ENCODE measurements at places on chromosomes 2 and 18.

GRCh38 chr2:232457121-232458011, 1.4 kb downstream of the ALPI start:
- no peak for DNase-seq

- no peak for DNase-seq
Measured at GRCh38 chr2:205524656-205525055, 157.6 kb upstream of the NRP2 start.

DNA sequence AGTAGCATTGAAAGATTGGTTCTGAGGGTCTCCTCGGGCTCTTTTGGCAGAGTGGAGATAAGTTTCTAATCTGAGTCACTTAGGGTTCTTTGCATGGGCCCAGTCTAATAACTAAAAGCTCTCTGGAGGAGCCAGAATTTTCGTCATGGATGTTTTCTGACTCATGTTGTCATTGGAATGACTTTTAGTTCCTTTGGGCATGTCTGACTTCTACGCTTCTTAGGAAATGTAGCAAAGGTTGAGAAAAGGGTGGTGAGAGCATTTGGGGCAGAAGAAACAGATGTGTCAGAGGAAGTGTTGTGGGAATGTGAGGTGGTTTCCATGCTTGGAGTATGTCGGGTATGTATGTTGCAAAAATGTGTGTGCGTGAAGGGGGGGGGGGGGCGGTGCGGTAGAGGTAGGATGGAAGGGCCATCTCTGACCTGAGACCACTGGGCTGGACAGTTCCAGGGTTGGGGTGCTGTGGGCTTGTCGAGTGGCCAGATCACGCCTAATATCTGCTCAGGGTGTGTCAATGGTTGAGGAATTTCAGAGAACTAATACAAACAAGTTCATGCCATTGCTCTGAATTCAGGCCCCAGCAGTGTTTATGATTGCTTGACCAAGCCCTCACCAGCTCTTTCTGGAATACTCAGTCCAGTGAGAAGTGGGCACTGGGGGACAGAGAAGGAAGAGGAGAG, 26.9 kb downstream of the KLHL29 start:
- peak; percentile 93 for DNase-seq

DNA sequence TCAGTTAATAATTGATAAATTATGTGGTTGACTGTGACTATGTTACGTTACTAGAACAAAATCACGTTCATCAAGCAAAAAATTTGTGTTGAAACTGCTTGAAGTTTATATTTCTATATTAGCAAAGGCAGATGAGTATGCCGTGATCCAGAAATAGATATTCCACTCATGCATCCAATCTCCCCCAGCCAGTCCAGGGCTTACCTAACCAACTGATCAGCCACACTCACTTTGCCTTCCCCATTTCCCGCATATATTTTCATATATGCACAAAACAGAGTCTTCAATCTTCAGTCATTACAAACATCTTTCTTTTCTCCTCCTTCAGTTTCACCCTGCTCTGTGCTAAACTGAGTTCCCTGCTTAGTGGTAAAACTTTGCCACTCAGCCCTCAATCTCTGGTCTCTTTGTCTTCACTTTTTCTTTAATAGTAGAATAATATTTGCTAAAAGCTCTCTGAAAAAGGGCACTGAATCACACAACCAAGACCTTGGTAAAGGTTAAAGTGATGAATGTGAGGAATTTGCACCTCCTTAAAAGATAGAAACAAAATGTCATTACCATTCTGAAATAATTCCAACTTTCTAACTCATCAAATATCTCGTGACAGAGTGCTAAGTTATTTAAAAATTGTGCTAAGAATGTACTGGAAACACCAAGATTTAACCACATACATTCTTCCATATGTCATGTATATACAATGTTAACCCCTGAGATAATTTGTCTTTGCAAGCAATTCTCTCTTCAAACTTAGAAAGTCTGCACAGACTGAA, 893.2 kb upstream of the CRIM1 start:
- peak; percentile 87 for DNase-seq

DNA sequence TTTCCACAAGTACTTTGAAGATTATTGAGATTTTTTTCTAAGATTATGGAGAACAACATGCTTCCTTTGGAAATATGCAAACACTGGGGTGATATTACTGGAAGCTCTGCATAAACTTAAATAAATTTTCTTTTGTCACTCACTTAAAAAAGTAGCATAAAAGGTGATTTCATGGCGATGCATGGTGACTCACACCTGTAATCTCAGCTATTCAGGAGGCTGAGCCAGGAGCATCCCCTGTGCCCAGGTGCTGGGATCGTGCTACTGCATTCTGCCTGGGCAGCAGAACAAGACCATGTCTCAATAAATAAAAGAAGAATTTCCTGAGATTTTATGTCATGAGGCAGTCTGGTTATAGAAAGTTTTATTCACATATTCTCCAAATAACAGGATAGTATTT, 679.1 kb upstream of the CDH2 start:
- DNase-seq: no peak

GRCh38 chr2:11865805-11866204, 119.4 kb downstream of the LPIN1 start:
- DNase-seq: no peak

DNA sequence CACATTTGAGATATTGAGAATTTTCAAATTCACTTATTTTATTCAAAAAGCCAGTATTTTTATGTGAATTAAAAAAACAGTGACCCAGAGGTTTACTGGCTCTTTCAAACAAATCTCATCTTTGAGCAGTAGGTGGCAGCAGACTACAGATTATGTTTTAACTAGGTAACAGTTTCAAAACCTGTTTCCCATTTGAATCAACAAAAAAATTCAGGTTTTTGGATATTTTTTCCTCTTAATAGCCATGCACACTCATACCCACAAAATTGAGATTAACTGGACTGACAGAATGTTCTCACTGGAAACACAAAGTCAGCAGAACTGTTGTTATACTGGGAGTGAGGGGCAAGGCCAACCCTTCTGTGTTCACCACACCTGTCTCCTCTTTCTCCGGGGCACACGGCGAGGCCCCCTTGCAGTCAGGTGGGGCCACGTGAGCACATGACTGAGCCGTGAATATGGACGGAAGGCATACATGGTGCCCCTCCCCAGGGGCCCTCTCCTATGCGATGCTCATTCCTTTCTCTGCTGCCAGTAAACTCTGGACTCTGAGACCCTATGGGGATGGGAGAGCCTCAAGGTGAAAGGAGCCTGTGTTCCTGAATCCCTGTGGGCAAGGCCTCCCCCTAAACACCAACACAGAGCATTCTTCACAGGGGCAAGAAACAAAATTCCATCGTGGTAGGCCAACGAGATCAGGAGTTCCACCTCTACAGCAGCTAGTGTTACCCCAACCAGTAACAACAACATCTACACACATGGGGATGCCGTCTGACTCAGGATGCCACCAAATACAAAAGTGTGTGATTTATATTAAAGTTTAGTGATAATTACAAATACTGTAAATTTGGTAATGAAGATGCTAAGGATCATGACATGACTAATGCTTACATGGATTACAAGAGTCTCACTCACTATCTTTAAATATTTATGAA, 80.4 kb downstream of the LPIN2 start:
- DNase-seq: peak; percentile 35

GRCh38 chr2:31331156-31331555, 83.4 kb downstream of the XDH start:
- no peak for DNase-seq

DNA sequence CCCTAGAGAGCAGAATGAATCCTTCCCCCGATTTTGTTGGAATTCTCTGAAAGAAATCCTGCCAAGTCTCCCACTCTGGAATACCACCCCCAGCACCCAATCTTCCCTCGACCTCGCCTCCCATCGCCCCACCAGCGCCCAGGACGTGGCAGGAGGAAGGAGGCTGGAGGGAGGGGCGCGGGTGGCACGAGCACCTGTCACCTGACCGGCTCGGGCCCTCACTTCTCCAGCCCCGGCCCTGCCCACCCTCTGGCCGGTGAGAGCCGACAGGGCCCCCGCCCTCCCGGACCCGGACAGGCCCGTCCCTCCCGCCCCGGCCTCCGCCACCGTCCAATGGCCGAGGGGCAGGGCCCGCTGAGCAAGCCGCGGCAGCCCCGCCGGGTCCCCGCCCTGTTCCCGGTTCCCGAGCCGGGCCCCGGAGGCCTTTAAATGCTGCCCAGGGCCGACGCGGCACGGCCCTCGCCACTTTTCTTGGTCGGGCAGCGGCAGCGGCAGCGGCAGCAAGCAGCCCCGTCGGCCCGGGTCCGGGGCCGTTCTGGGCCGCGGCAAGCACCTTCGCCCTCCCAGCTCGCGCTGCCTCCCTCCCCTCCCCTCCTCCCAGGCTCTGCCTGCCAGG, at the start of gene LGALSL:
Gene LGALSL, plus strand, starts transcription at position 393 of the 616 bp plus-strand sequence. CDS start 384 bp downstream, outside the sequence.
- DNase-seq: peak; percentile 13

DNA sequence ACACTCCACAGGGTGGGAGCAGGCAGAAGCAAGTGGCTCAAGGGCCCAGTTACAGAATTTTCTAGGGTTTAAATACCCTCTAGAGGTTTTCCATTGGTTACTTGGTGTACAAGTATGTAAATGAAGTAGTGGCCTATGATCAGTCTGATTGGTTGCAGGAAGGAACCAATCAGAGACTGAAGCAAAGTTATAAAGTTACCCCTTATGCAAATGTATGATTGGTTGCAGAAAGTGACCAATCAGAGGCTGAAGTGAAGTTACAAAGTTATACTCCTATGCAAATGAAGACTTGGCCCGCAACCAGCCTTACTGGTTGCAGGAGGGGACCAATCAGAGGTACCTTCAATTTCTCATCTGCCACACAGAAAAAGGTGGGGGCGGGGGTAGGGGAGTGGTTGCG, 154.6 kb downstream of the INO80D start:
- DNase-seq: no peak

DNA sequence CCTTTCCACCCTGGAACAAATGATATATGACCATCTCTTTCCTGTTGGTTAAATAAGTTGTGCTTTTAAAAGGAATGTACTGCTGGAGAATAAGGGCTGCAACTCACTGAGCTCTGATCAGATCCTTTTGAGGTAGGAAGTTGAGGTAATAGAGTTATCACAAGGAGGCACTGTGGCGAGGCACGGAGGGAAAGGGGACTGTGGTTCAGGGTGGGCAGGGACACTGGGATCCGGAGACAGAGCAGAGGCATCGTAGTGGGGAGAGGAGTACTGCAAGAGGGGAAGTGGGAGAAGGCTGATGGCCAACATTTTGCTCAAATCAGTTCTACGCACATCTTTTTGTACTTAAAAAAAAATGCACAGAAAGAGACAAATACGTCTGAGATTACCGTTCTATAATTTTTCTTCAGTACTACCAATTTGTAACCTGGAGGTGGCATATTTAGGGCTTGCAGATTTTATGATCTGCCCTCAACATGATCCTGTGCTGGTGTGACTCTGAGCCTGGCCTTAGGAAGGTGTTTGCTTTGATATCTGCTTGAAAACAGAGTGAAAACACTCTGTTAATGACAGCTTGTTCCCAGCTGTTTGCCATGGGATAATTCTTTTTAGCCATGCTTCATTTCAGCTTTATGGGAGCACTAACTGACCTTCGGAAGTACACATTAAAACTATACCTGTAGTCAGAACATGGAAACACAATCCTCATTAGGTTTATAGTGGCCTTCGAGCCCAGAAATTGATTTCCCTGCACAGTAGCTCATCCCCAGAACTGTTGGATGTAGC, 168.1 kb downstream of the KCNE4 start:
- DNase-seq: no peak

DNA sequence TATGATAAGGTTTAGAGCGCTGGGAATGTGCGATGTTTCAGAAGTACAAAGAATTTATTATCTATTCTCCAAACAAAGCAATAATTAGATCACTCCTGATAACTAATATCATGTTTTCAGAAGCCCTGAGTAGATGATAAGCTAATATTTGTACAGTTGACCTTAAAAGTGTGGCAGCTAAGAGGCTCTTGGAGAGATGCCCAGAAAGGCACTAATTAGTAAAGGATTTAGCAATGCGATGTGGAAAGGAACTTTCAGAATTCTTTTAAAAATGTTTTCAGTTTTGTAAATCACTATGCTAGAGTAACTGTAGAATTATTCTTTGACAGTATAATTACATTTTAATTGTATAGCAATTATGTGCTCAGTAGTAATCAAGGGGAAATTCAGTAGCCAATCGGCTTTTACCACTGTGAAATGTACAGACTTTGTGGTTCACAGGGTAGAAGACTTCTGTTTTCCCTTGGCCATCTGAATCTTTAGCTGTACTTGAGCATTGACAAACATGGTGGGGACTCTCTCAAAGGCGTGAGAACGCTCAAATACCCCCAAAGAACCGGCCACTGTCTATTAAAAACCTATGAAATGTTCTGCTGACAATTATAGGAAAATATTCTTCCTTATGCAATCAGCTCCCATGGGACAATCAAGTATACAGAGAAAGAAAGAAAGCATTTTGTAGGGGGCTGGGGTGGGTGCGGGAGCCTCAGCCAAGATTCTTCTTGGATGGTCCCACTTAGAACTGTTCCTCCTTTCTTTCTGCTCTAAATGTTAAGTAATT, 262.8 kb upstream of the AGAP1 start:
- DNase-seq: no peak

- DNase-seq: no peak
Measured at GRCh38 chr2:45794134-45794617, 142.7 kb downstream of the PRKCE start.

GRCh38 chr2:172181840-172182239, 79.1 kb upstream of the DLX2 start:
- no peak for DNase-seq

DNA sequence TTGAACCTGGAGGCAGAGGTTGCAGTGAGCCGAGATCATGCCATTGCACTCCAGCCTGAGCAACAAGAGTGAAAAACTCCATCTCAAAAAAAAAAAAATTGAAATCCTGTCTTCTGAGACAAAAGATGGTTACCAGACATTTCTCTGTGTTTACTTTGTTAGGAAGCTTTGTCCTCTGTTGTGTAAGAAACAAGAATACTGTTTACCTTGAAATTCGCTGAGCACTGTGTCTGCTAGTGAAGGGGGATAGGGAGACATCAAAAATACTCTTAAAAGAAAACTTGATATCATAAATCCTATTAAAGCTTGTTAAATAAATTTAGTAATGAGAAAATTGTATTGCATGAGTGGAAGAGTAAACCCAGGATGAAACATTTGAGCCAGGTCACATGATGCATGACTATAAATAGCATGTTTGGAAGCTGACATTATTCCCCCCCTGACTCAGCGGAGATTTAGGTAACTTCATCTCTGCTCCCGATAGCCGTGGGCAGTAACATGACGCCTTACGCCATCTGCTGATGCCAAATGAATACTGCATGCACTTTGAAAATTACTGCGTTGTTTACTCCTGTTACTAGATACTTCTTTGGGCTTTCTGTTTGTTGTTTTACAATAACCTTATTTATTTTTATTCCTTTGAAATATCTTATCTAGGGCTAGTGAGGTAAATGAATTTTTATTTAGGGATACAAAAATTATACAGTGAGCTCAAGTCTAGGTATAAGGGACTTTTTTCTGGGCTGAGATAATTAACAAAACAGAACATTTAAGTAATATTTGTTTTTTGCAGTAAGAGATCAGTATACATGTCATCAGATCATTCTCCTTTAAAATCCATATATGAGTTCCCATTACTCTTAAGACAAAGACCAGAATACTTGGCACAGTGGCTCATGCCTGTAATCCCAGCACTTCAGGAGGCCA, 134.9 kb downstream of the MAP3K20 start:
- peak; percentile 94 for DNase-seq

DNA sequence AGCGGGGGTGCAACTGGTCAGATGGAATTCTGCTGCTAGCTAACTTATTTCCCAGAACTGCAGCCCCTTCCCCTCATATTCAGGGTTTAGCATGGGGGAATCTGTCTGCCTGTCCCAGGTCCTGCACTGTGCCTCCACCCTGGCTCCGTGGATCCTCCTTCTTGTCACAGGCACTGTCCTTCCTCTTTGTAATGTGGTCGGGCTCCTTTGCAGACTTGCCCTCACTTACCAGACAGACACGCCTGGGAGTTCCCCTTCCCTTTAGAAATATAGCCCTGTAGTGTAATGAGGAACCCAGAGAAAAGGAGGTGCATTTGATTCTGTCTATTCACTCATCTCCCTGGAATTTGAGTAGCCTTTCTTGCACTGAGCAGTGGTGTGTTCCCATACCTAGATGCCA, 108.7 kb downstream of the TRIM43 start:
- DNase-seq: no peak
